ENCODE measurements at places on chromosomes 3 and 15. TPM values are rescaled to one million over a fixed set of nuclear protein-coding genes. Genes with fewer than 3 reads are reported as not detected.
A peak's percentile ranks its signal among the peaks of the same experiment; 100 is the strongest.

CPEB1 gene
- 0.07 TPM for total RNA-seq

MUSTN1 gene
- 1.4 TPM for total RNA-seq

DNA sequence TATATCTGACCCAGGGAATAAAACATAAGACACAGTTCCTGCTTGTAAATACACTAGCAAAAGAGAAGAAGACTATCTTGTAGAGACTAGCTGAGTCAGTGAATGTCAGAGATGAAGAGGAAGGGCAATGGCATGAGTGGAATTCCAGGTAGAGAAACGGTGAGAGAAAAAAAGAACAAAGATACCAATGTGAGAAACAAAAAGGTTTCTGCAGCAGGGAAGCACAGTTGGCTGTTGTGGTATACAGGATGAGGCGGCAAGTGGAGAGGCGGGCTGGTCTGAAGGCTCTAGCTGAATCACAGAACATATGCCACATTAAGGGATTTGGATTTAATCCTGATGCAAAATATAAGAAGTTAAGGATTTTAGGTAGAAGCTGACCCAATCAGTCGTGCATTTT is 17.1 kb upstream of the TASOR start:
- H3K27ac ChIP-seq: no peak overlapping the region
- H3K27me3 ChIP-seq: no peaks in the 10 kb centered on the region
- H3K4me1 ChIP-seq: 0 out of 2 replicates have a peak, but pooled peaks cover 4% of the 10 kb centered on the region
- no peak overlapping the region for H3K4me3 ChIP-seq
- no peaks in the 10 kb centered on the region for H3K36me3 ChIP-seq
- DNase-seq: no peak

ARGFX gene
- total RNA-seq: not detected

MME gene
- total RNA-seq: not detected

MB21D2 gene
- total RNA-seq: 2.8 TPM

GNAT1 gene
- total RNA-seq: 0.15 TPM

ZNF385D gene
- total RNA-seq: not detected

DNA sequence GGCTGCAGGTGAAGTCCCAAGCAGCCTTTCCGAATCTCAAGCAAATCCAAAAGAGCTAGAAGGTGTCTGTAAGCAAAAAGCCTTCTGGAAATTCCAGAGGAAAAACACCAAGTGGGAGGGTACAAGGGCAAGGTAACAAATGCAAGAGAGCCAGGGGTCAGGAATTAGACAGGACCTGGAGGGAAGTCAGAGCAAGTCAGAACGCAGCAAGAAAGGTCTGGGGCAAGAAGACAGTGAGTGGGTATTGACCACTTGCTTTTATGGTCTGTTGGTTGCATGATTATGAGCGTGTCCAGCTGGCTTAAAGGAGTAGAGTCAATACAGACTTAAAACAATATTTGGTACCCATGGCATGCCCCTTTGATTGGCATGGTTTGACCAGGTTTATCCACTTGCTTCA is 66.7 kb upstream of the OXTR start:
- no peak overlapping the region for H3K27ac ChIP-seq
- H3K36me3 ChIP-seq: no peaks in the 10 kb centered on the region
- no peak overlapping the region for H3K4me3 ChIP-seq
- H3K4me1 ChIP-seq: no peaks in the 10 kb centered on the region
- no peaks in the 10 kb centered on the region for H3K27me3 ChIP-seq

RPUSD2 gene
- 18.8 TPM for total RNA-seq

DNA sequence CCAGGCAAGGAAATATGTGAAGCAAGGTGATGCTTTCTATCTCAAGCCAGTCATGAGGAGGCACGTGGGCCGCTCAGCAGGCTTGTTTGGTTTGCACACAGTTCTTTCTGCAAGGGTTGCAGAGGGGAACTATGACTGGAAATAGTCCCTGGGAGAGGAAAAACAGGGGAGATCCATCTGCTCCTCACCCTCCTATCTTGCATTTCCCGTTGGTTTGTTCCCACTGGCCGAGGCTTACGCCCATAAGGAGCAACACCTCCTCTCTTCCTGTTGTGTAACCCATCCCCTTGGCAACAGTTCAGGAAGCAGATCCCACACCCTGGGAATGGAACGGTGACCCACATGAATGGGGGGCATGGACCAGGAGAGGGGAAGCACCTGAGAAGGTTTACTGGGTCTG is 72.1 kb upstream of the MAGI1 start:
- H3K4me3 ChIP-seq: no peak overlapping the region
- peak; percentile 12 for DNase-seq
- peaks cover 14% of the 10 kb centered on the region for H3K4me1 ChIP-seq
- no peak overlapping the region for H3K27ac ChIP-seq
- peaks cover 2% of the 10 kb centered on the region for H3K27me3 ChIP-seq
- H3K36me3 ChIP-seq: no peaks in the 10 kb centered on the region

C2CD4A gene
- total RNA-seq: 0.20 TPM

DNA sequence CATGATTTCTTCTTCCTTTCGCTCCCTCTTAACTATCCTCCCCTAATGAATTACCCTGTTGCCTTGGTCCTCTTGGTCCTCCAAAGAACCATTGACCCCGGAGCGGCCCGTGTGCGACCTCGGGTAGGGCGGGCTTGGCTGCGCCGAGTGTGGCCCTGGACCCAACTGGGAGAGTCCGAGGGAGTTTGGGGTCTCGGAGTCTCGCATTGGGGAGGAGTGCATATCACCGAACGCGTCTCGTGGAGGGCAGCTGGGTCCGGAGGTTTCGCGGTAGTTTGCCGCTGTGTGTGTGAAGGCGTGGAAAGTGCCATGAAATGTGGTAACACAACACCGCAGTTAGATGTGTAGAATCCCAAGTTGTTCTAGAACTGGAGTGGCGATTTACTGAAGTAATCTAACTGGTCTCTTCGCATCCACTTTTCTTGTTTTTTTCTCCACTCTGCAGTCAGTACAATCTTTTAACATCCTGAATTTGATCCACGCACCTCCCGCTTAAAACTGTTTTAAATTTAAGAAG is 363 bp downstream of the GTF2E1 start:
- no peaks in the 10 kb centered on the region for H3K27me3 ChIP-seq
- H3K27ac ChIP-seq: peak overlapping the region; percentile 98
- no peak for DNase-seq
- peaks cover 29% of the 10 kb centered on the region for H3K4me1 ChIP-seq
- H3K4me3 ChIP-seq: peak overlapping the region; percentile 98

DNA sequence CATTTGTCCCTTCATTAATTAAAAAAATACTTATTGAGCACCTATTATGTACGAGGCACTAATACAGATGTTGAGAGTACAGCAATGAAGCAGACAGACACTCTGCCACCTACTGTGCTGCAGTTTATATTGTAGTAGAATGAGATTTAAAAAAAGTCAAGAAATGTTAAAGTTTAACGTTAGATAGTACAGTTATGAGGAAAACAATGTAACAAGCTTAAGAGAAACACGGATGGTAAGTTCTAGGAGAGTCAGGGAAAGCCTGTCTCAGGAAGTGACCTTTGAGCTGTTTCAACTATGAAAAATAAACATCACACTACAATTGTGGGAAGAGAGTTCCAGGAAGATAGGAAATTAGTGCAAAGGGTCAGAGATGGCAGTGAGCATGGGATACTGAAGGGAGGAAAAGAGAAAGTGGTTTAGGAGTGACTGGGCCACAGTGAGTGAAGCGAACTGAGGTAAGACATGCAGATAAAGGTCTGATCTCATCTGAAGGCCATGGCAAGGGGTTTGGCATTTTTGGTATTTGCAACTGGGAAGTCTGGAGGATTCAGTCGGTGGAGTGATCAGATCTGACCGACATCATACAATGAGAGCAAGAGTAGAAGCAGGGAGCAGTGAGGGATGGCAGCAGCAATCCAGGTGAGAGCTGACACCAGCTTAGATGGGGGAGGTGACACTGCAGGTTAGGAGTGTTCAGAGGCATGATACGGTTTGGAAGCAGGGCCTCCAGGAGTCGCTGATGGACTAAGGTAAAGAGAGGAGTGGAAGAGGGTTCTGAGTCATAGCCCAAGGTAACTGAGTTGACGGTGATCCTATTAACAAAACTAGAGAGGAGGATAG is 28.5 kb downstream of the PLSCR4 start:
- no peaks in the 10 kb centered on the region for H3K36me3 ChIP-seq
- H3K27ac ChIP-seq: peak overlapping the region; percentile 97
- no peaks in the 10 kb centered on the region for H3K27me3 ChIP-seq
- peak; percentile 97 for DNase-seq
- H3K4me1 ChIP-seq: peaks cover 47% of the 10 kb centered on the region
- H3K4me3 ChIP-seq: peak overlapping the region; percentile 60

SCG5 gene
- total RNA-seq: 2.4 TPM

- no peaks in the 10 kb centered on the region for H3K36me3 ChIP-seq
- no peaks in the 10 kb centered on the region for H3K27me3 ChIP-seq
- peaks cover 43% of the 10 kb centered on the region for H3K4me1 ChIP-seq
- H3K27ac ChIP-seq: peak overlapping the region; percentile 99
Measured at GRCh38 chr15:65612616-65612946, 1.6 kb upstream of the INTS14 start.

GPR156 gene
- not detected for total RNA-seq

GRCh38 chr3:187913617-187914033 is 168.4 kb upstream of the BCL6 start:
- peak overlapping the region; percentile 1 for H3K4me3 ChIP-seq
- peaks cover 50% of the 10 kb centered on the region for H3K4me1 ChIP-seq
- DNase-seq: no peak
- no peak overlapping the region for H3K27ac ChIP-seq
- H3K36me3 ChIP-seq: no peaks in the 10 kb centered on the region

- no peak overlapping the region for H3K27ac ChIP-seq
- H3K4me3 ChIP-seq: no peak overlapping the region
- H3K27me3 ChIP-seq: no peaks in the 10 kb centered on the region
- DNase-seq: no peak
- H3K4me1 ChIP-seq: peaks cover 18% of the 10 kb centered on the region
Measured at GRCh38 chr3:44451441-44451840, 26.0 kb downstream of the ZNF445 start.

- no peak overlapping the region for H3K27ac ChIP-seq
- no peak for DNase-seq
- H3K27me3 ChIP-seq: no peaks in the 10 kb centered on the region
- no peaks in the 10 kb centered on the region for H3K4me1 ChIP-seq
- no peak overlapping the region for H3K4me3 ChIP-seq
- H3K36me3 ChIP-seq: no peaks in the 10 kb centered on the region
Measured at GRCh38 chr3:169591159-169591951, 72.2 kb downstream of the MECOM start.

- no peaks in the 10 kb centered on the region for H3K4me1 ChIP-seq
- no peaks in the 10 kb centered on the region for H3K36me3 ChIP-seq
- H3K4me3 ChIP-seq: no peak overlapping the region
- no peaks in the 10 kb centered on the region for H3K27me3 ChIP-seq
- no peak for DNase-seq
- H3K27ac ChIP-seq: no peak overlapping the region
Measured at GRCh38 chr3:106577241-106577640, 708.4 kb upstream of the CBLB start.

GUCA1C gene
- total RNA-seq: not detected

DNA sequence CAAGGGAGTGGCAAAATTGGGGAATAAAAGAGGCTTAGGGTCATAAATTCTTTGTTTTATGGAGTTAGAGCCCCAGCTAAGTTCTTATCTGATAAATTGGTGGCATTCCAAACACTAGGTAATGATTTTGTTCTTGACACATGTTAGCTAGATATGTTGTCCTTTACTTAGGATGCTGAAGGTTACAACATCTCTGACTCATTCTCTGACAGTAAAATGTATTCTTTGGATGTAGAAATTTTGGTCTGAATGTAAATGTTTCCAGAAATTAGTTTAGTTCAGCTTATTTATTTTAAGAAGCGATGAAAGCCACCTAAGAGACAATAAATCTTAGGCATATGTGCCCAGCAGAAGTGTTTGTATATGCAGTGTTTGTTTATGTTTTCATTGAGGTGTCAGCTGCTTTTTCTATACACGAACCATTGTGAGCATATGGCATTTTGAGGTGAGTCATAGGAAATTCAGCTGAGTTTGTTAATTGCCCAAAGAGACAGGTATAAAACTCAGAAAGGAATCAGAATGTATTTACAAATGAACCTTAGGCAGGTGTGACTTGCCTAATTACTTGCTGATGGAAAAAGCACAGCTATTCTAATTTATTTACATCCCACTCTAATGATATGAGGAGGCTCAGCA is 247.7 kb downstream of the AGBL1 start:
- no peaks in the 10 kb centered on the region for H3K36me3 ChIP-seq
- no peaks in the 10 kb centered on the region for H3K27me3 ChIP-seq
- H3K4me1 ChIP-seq: no peaks in the 10 kb centered on the region
- H3K4me3 ChIP-seq: no peak overlapping the region
- no peak overlapping the region for H3K27ac ChIP-seq

TMEM42 gene
- total RNA-seq: 5.0 TPM

EXD1 gene
- total RNA-seq: not detected

UBAP1L gene
- 0.13 TPM for total RNA-seq

GRCh38 chr3:160754371-160754854 is 1.6 kb upstream of the PPM1L start:
- peaks cover 35% of the 10 kb centered on the region for H3K27me3 ChIP-seq
- H3K27ac ChIP-seq: no peak overlapping the region
- H3K4me1 ChIP-seq: peaks cover 30% of the 10 kb centered on the region

PRSS50 gene
- total RNA-seq: not detected

DNA sequence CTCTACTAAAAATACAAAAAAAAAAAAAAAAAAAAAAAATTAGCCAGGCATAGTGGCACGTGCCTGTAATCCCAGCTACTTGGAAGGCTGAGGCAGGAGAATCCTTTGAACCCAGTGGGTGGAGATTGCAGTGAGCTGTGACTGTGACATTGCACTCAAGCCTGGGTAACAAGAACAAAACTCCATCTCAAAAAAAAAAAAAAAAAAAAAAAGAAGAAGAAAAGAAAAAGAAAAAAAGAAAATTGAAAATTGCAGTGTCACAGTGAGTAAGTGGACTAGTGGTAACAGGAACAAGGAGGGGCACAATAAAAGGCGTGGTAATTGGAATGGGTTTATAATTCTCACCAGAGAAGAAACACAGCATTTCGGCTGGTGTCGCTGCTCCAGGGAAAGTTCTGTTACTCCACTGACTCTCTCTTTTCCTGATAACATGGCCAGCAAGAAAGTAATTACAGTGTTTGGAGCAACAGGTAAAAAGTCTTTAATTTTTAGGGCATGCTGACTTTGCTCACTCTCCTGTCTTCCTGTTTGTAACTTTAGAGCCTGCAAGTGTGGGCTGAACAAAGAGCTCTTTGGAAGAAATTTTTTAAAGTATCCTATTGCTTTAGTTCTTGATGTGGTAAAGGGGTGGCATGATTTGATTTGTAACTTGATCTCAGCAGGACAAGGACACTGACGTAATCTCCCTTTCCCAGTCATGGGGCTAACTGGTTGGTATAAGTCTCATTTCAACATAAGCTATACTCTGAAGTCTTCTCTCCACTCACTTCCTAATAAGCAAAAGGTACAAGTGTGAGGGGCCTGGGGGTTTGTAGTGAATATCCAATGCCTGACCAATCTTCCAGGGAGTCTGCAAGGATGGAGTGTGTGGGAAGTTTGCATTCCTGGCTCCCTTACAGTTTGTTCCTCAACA is 22.1 kb upstream of the TRA2B start:
- peak overlapping the region; percentile 95 for H3K27ac ChIP-seq
- H3K4me3 ChIP-seq: peak overlapping the region; percentile 53
- H3K4me1 ChIP-seq: peaks cover 62% of the 10 kb centered on the region
- H3K27me3 ChIP-seq: no peaks in the 10 kb centered on the region
- peak; percentile 88 for DNase-seq

GRCh38 chr3:185087419-185087818 is 65.4 kb downstream of the C3orf70 start:
- DNase-seq: no peak
- no peak overlapping the region for H3K4me3 ChIP-seq
- peaks cover 7% of the 10 kb centered on the region for H3K4me1 ChIP-seq
- H3K27me3 ChIP-seq: no peaks in the 10 kb centered on the region

RHOV gene
- 0.15 TPM for total RNA-seq

RHCG gene
- not detected for total RNA-seq

IP6K2 gene
- 65.5 TPM for total RNA-seq
